Glomerular endothelial cell (primary cell): ENCODE measurements at places on chromosomes 4 and X.
A peak's percentile ranks its signal among the peaks of the same experiment; 100 is the strongest.

GRCh38 chr4:184142121-184143000 lies 75.3 kb downstream of the ENPP6 start:
- no peak for DNase-seq

- DNase-seq, result no peak
These were observed 419.7 kb downstream of the TRAM1L1 start for GRCh38 chr4:116665716-116666115.

DNA sequence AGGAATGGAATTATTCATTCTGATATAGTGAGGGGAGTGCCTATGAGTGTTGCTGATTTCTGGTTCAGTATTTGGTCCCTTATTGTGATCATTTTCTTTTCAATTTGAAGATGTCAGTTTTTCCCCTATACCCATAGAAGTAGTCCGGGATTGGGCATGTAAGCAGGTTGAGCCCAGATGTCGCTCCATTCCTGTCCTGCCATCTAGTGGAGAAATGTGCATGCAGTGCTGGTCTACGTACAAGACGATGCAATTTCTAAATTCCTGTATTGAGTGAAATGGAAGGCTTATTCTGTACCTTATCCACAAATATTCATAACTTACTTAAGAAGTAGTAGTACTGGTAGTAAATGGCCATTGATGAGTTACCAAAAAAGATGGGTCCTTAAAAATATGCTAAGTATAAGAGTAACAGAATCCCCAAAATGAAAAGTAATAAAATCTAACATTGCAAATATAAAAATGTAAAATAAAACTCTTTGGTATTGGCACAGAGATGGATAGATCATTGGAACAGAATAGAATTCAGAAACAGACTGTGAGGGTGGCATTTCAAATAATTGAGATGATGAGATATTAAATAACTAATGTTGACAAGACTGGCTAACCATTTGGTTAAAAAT lies 60.9 kb downstream of the UGT8 start:
- peak; percentile 23 for DNase-seq

DNA sequence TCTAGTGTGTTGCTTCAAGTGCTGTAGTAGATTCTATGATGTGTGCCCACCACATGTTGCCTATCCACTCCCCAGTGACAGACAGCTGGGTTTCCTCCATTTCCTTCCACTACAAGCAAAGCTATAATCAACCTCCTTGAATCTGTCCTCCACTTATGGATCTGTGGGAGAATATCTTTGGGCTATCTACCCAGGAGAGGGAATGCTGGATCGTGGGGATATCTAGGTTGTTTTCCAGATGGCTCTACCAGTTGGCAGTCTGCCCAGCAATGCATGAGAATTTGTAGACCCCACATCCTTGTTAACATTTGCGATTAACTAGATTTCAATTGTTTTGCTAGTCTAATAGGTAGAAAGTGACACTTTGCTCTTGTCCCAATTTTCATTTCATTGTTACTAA lies 10.3 kb downstream of the NMU start:
- DNase-seq, result no peak

DNA sequence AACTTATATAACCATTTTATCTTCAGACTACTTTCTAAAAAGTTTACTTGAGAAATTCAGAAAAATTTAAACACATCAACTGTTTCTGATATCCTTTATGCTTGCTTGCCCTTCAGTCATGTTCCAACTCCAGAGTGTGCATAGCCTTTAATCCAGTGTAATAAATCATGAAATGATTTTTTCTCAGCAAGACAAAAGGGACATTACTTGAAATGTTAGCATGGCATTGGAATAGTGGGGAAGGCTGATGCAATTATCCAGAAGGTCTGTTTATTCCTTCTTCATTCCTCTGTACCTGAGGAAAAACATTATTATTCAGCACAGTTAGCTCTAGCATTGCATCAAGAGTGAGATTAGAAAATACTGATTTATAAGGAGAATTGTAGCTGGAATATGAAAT lies 209.9 kb downstream of the SLC7A11 start:
- DNase-seq, result no peak

DNA sequence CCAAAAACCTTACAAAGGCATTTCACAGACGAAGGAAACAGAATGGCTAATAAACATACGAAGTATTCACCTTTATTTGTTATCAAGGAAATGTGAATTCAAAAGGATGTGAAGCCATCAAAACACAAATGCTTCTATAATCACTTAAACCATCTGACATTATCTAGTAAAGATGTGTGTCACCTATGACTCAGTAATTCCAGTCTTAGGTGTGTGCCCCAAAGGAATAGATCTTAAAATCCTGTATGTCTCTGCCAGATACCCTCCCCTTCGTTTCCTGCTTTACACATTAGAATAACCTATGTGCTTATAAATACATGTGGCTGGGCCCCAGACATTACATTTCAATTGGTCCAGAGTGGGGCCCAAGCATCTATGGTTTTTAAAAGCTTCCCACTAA lies 41.8 kb upstream of the CEP135 start:
- DNase-seq, result no peak

DNA sequence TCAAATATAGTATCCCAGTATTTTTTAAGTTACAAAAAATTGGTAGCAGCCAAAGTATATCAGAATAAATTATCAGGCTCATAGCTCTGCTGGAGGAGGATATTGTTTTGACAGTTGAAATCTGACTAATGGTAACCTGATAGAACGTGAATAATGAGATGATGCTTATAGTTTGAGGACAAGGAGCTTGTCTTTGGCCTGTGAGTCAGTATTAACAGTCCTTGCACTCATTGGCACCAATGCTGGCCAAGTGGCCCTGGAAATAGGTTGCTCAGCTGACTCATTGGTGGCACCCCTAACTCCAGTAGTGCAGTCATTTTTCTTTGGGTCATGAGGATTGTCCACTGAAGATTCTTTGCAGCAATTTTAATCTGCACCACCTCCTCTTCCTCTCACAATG lies 203.3 kb upstream of the JADE1 start:
- DNase-seq, result no peak

DNA sequence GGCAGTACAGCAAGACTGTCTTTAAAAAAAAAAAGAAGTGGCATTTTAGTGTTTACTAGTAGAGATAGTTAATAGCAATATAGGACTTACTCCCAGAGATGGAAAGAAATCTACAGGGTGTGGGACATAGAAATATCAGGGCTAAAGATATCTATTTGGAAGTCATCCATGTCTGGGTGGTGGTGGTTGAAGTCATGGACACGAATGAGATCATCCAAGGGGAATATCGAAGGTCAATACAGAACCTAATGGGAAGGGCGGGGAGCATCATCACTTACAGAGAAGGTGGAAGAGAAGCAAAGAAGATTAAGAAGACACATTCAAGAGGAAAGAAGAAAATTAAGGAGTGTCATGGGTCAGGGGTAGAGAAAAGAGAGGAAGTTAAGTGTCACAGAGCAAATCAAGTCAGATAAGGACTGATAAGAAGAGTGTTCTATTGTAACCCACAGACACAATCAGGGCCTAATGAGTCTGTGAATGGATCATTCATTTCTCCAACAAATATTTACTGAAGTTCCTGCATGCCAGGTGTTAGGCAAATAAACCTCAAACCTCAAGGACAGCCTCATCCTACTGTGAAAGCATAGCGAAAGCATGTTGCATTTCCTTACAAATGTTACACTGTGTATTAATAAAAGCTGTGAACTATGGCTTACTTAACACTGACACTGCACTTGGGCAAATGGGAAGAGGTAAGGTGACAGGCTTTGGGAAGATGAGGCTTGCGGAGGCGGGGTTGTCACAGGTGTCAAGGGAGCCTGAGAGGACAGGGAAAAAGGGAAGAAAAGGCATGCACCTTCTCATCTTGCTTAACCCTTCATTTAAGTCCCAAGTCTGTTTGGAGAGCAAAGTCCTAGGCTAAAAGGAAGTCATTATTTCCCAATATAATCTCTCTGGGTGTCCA lies 65.3 kb downstream of the ELOVL6 start:
- DNase-seq, result no peak

DNA sequence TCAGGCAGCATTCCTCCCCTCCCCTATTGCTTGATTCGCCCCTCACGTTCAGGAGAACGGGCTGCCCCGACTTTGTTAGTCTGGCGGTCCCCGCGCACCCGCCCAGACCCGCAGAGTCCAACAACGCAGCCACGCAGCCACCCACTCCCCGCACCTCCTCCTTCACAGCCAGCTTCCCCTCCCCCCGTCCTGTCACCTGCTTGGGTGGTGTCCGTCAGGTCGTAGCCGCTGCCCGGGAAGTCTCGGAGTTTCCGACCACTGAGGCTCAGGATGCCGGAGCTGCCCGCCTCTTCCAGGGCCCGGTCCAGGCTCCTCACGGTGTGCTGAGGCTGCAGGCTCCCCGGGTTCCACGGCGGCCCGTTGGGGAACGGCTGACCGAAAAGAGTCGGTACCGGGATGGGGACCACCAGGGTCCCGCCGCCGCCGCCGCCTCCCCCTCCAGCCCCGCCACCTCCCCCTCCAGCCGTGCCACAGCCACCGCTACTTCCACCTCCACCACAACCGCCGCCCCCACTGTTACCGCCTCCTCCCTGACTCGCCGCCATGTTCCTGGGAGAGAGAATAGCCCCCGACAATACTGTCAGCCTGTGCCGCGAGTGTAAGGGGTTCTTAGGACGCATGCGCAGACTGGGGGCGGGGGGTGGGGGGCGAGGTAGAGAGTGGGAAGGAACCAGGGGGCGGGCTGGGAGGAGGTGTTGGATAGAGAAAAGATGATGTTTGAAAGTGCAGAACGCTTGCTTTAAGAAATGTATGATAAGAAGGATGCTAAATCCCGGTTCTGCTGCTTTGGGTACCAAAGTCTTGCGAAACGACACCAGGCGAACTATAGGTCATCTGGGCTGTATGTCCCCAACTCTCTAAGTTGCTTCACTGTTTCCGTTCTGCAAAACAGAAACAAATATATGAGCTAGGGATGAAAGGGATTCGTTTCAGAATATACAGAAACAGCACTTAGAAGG lies at the start of gene LRCH2:
LRCH2 (minus strand) TSS at position 600 of the 959 bp plus-strand sequence; CDS start at position 545, 55 bp downstream.
- DNase-seq, result no peak

GRCh38 chr4:94577136-94577535 lies 125.4 kb downstream of the PDLIM5 start:
- no peak for DNase-seq

- no peak for DNase-seq
These were observed 92.7 kb downstream of the CD99L2 start for GRCh38 chrX:150805736-150806135.
